Heart right ventricle (tissue), 16 donors: ENCODE measurements at places on chromosomes 6 and 20. TPM values are rescaled to one million over a fixed set of nuclear protein-coding genes. Genes with fewer than 3 reads are reported as not detected.

AKAP12 gene
- total RNA-seq, result 11.6 TPM

KAT14 gene
- 10.6 TPM for total RNA-seq

SLC17A9 gene
- 2.3 TPM for total RNA-seq

NOX3 gene
- total RNA-seq, result not detected

CLIC5 gene
- 280 TPM for total RNA-seq

DNA sequence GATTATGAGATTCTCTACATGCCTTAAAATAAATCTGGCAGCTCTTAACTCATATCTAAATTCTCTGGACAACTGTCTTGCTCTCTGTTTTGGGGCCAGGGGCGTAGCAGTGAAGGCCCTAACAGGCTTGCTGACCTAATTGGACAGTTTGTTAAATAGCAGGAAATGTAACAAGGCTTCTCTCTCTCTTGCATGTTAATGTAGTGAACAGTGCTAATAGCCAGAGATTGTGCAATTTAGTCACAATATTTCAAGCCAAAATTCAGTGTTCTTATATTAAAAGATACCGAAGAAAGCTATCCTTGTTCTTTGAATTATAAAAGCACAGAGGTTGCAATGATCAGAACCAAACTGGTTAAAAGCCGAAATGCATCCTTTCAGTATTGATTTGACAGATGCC is 3.0 kb downstream of the PPP1R3D start:
- H3K4me1 ChIP-seq, result peaks cover 56% of the 10 kb centered on the region
- H3K27me3 ChIP-seq, result no peaks in the 10 kb centered on the region
- peaks cover 4% of the 10 kb centered on the region for H3K36me3 ChIP-seq
- H3K4me3 ChIP-seq, result peak overlapping the region; percentile 86
- DNase-seq, result no peak

DNA sequence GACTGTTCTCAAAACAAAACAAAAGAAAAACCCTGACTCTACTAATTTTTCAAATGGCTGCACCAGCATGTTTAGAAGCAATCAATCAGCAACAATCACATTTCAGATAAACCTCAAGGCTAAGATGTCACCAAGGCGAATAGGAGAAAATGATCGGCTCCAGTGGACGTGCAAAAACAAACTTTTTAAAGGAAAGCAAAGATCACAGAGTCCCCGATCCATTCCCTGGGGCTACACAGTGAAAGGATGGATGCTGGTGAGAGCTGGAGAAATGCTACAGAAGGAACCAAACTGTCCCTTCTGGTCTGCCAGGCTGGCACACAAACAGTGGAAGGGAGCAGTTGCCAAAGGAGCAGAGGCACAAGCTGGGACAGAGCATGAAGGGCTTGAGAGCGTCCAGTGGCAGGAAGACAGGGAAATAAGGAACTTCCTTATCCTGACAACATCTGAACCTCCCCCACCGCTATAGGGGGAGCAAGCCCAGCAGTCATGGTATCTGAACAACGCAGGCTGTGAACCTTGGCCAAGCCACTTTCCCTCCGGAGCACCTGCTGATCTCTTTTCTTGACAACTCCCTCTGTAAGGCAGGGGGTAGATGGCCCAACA is 73.7 kb upstream of the HIVEP1 start:
- H3K36me3 ChIP-seq, result no peaks in the 10 kb centered on the region
- H3K4me3 ChIP-seq, result no peak overlapping the region
- peaks cover 4% of the 10 kb centered on the region for H3K4me1 ChIP-seq
- H3K27me3 ChIP-seq, result no peaks in the 10 kb centered on the region
- no peak overlapping the region for H3K27ac ChIP-seq

DNA sequence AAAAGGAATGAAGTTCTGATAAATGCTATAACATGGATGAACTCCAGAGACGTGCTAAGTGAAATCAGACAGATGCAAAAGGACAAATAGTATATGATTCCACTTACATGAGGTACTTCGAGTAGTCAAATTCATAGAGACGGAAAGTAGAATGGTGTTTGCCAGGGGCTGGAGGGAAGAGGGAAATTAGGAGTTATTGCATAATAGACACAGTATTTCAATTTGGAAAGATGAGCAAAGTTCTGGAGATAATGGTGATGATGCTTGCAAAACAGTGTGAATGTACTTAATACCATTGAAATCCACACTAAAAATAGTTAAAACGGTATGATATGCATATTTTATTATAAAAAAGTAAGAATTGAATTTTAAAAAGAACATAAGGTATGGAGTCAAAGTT is 84.9 kb upstream of the STXBP5 start:
- H3K4me1 ChIP-seq, result no peaks in the 10 kb centered on the region
- no peaks in the 10 kb centered on the region for H3K36me3 ChIP-seq
- H3K4me3 ChIP-seq, result no peak overlapping the region
- DNase-seq, result no peak

GRCh38 chr6:53139841-53140413 is 8.7 kb downstream of the GCM1 start:
- DNase-seq, result no peak
- no peak overlapping the region for H3K27ac ChIP-seq
- H3K36me3 ChIP-seq, result no peaks in the 10 kb centered on the region
- H3K27me3 ChIP-seq, result peaks cover 7% of the 10 kb centered on the region
- no peak overlapping the region for H3K4me3 ChIP-seq

DNA sequence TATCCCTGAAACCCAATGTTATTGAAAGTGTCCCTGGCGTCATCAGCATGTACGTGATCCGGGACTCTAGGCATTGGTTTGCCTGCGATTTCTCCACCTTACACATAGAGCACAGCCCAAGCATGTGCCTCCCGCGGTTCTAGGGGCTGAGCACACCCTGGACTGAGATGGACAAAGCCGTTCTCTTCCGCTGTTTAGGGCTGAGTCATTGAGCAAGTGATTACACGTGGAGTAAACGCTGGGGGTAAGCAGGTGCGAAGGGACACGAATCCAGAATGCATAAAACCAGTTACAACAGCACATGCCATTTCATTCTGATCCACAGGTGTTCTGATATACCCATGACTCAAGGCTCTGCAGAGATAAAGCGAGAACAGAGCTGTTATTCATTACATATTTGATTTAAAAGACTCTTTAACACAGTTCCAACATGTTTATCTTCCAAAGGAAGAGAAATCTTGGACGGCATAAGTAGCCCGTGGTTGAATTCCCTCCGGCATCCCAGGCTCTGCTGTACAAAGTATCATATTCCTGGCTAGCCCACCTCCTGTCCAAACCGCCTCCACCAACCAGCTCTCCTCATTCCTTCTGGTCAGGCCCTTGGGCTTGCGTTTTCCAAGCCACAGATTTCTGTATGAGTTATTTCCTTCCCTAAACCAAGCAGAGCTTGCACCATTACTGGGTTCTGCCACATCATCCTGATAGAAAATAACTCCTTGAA is 36.1 kb upstream of the THBS2 start:
- no peak overlapping the region for H3K4me3 ChIP-seq
- no peaks in the 10 kb centered on the region for H3K36me3 ChIP-seq
- H3K27ac ChIP-seq, result peak overlapping the region; percentile 35
- H3K27me3 ChIP-seq, result no peaks in the 10 kb centered on the region

- no peaks in the 10 kb centered on the region for H3K4me1 ChIP-seq
- no peak overlapping the region for H3K4me3 ChIP-seq
- DNase-seq, result peak; percentile 58
- peaks cover 75% of the 10 kb centered on the region for H3K36me3 ChIP-seq
- H3K27ac ChIP-seq, result no peak overlapping the region
- no peaks in the 10 kb centered on the region for H3K27me3 ChIP-seq
Observed at GRCh38 chr6:593139-593906, 63.6 kb downstream of the HUS1B start.

DNA sequence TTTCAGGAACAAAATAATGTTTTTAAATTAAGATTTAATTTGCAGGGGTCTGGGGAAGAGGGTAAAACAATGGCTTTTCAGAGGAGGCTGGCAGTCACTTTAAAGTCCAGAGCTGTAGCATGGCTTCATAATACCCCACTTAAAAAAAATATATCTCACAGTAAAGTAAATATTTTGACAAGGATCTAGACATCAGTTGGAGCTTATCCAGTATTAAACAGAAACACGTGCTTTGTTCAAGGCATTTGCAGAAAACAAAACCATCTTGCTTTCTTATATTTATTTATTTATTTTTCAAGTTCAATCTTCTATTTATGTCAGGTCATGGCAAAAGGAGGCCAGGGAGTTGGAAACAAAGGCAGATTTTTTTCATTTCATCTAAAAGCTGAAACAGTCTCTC is 53.3 kb upstream of the PRL start:
- no peak overlapping the region for H3K4me3 ChIP-seq
- H3K27me3 ChIP-seq, result no peaks in the 10 kb centered on the region
- DNase-seq, result no peak
- H3K36me3 ChIP-seq, result no peaks in the 10 kb centered on the region
- H3K27ac ChIP-seq, result no peak overlapping the region
- H3K4me1 ChIP-seq, result no peaks in the 10 kb centered on the region

DNA sequence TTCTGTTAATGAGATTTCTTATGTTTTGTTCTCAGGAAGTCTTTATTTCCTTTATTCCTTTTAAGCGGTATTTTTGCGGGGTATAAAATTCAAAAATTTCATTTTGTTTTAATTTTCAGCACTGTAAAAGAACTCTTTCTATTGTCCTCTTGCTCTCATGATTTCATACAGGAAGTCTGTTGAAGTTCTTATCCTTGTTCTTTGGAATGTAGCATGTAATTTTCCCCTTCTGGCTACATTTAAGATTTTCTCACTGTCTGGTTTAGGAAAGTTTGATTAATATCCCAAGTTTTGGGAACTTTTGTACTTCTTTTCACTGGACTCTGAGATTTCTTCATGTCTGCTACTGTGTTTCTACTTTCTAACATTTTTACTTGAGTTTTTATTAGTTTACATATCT is 581.4 kb upstream of the GJE1 start:
- no peak for DNase-seq
- H3K4me3 ChIP-seq, result no peak overlapping the region

DNA sequence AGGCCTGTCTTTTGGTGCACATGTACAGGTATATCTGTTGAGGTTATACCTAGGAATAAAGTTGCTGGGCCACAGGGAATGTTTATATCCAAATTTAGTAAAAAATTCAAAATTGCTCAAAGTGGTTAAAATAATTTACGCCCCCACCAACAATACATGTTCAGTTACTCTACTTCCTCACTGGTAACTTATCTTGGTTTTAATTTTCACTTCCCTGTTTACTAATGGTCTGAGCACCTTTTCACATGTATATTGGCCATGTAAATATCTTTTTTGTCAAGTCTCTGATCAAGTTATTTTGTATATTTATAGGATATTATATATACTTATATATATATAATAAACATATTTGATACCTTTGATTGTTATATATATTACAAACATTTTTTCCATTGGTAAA is 9.7 kb downstream of the PDE7B start:
- peaks cover 5% of the 10 kb centered on the region for H3K4me1 ChIP-seq
- no peak overlapping the region for H3K27ac ChIP-seq
- no peaks in the 10 kb centered on the region for H3K27me3 ChIP-seq
- H3K4me3 ChIP-seq, result no peak overlapping the region
- no peak for DNase-seq

GRCh38 chr6:33391278-33391921 is at the start of gene KIFC1:
Gene KIFC1, plus strand, starts transcription at chr6:33391823. Its CDS starts 163 bp downstream, at chr6:33391986.
- H3K27ac ChIP-seq, result peak within 1 kb of the TSS; percentile 26
- H3K4me3 ChIP-seq, result peak within 1 kb of the TSS; percentile 45
- DNase-seq, result peak; percentile 99
- H3K4me1 ChIP-seq, result peaks cover 41% of the 10 kb centered on the region
- H3K36me3 ChIP-seq, result no peaks in the 10 kb centered on the region
- no peaks in the 10 kb centered on the region for H3K27me3 ChIP-seq

DNA sequence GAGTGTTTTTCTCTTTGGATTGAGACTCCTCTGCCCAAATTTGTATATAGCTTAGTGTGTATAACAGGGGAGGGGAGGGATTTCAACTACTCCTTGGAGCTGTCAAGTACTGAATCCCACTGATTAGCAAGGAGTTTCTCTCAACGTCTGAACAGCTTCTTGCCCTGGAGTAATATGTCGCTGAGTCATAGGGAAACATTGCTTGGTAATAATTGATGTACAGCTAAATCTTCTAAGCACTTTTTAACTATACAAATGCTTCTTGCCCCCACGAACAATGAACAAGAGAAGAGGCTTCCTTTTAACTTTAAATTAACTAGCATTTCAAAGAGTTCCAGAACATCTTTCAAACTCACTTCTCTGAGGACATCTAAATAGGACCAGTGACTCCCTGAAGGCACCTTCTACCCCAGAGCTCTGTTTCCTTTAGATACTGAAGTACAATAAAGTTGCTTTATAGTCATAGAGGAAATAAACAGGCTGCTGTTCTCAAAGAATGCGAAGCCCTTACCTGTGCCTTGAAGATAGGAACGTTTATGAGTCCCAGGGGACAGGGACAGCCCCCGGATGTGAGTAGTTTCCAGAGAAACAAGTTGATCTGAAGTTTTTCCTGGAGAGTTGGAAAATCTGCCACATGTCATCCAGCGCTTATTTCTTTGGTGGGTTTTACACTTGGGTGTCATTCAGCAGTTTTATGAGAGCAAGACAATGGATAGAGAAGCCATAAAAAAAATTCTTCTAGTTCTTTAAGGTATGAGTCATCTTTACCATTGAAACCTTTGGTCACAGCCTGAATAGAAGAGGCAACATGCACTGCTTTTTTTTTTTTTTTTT is 462.5 kb upstream of the BTBD3 start:
- no peaks in the 10 kb centered on the region for H3K27me3 ChIP-seq
- no peak for DNase-seq
- peaks cover 49% of the 10 kb centered on the region for H3K4me1 ChIP-seq
- H3K4me3 ChIP-seq, result no peak overlapping the region

DNA sequence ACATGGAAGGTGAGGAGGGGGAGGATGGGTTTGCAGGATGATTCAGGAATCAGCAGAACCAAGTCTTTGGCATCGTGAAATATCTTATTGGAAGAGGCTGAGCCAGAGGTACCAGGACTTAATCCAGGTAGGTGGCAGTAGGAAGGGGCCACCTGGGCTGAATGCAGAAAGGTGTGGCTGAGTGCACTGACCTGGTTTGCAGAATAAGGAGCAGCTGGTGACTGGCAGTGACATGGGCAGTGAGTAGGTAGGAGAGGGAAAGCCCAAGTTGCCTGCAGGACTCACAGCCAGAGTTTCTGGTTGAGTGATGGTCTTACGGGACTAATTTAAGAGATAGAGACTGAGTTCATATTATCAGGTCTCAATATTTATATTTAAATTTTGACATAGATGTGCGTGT is 1.1 kb upstream of the PBOV1 start:
- H3K36me3 ChIP-seq, result no peaks in the 10 kb centered on the region
- DNase-seq, result no peak
- no peak overlapping the region for H3K27ac ChIP-seq
- no peak overlapping the region for H3K4me3 ChIP-seq
- H3K27me3 ChIP-seq, result no peaks in the 10 kb centered on the region

DNA sequence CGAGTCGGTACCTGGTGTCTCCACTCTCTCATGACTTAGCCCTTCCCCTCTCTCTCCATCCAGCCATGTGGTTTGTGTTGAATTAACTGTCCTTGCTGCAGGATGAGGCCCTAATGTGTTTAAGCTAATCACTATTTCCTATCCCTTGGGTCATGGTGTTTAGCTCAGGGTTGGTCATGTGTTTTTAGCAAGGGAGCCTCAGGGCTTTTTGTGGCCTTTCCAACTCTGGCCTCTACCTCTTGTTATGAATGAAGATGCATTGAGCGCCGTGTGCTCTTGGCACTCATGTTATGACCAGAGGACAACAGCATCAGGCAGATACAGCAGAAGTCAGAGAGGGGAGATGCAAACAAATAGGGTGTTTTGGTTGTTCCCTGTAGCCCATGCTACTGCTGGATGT is 674.2 kb upstream of the FLRT3 start:
- DNase-seq, result no peak
- H3K27me3 ChIP-seq, result no peaks in the 10 kb centered on the region
- no peaks in the 10 kb centered on the region for H3K36me3 ChIP-seq
